ENCODE measurements at places on chromosomes 3 and 15. TPM values are rescaled to one million over a fixed set of nuclear protein-coding genes. Genes with fewer than 3 reads are reported as not detected.

DNA sequence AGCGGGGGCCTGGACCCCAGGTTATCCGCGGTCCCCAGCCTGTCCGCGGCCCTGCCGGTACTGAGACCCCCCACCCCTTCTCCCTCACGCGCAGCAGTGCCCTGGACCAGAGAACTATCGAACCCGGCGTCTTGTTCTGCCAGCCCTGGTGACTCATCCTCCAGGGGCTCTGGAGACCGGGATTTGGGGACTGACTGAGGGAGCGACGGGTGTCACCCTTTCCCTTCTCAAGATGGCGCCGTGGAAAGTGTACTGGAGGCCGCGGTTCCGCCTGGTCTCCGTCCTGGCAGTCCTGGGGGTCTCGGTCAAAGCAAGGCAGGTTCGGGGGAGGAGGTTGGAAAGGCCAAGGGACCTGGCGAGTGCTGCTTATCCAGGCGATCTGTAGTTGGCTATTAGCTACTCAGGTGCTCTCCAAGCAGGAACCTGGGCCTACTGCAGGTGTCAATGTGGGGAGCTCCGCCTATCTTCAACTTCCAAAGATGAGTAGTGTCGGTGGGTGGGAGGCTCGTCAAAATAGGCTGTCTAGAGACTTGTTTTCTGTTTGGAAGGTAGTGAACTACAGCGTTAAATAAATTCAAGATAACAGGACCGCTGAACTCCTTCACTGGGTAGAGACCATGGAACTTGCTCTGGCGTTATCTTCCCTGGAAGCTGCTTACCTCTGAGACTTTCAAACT lies 790 bp downstream of the RAB5A start:
- peak overlapping the region; percentile 91 for H3K4me3 ChIP-seq
- DNase-seq = peak; percentile 76
- peak overlapping the region; percentile 100 for H3K27ac ChIP-seq
- H3K36me3 ChIP-seq = no peaks in the 10 kb centered on the region
- no peaks in the 10 kb centered on the region for H3K27me3 ChIP-seq

- no peaks in the 10 kb centered on the region for H3K27me3 ChIP-seq
- H3K27ac ChIP-seq = no peak overlapping the region
- H3K4me1 ChIP-seq = no peaks in the 10 kb centered on the region
- H3K4me3 ChIP-seq = no peak overlapping the region
These were observed 50.8 kb upstream of the CTNNB1 start for GRCh38 chr3:41148478-41148877.

GRCh38 chr15:81333363-81333762 lies 9.4 kb upstream of the STARD5 start:
- no peak overlapping the region for H3K27ac ChIP-seq
- H3K36me3 ChIP-seq = no peaks in the 10 kb centered on the region
- DNase-seq = no peak
- H3K4me1 ChIP-seq = peaks cover 8% of the 10 kb centered on the region
- no peak overlapping the region for H3K4me3 ChIP-seq

The KNSTRN gene
- total RNA-seq = 5.0 TPM

DNA sequence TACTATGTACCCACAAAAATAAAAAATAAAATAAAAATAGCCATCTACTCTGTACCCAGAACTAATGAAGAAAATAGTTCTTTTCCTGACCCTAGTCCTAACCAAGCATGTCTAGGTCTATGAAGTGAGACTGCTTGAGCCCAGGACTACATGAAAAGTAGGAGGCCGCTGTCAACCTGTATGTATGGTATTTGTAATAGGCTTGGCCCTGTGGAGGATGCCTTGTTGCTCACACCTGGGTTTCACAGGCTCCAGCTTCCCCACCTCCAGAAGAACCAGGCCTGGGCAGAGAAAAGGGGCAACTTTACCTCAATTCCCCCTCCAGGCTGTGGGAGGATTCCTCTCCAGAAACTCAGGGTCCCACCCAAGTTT lies 6.8 kb upstream of the PKM start:
- H3K4me3 ChIP-seq = no peak overlapping the region
- peak overlapping the region; percentile 7 for H3K27ac ChIP-seq
- no peaks in the 10 kb centered on the region for H3K27me3 ChIP-seq
- DNase-seq = no peak

- H3K4me1 ChIP-seq = no peaks in the 10 kb centered on the region
- H3K27ac ChIP-seq = no peak overlapping the region
- no peak overlapping the region for H3K4me3 ChIP-seq
- H3K27me3 ChIP-seq = no peaks in the 10 kb centered on the region
- H3K36me3 ChIP-seq = no peaks in the 10 kb centered on the region
These were observed 57.4 kb downstream of the ABHD5 start for GRCh38 chr3:43748179-43748578.

DNA sequence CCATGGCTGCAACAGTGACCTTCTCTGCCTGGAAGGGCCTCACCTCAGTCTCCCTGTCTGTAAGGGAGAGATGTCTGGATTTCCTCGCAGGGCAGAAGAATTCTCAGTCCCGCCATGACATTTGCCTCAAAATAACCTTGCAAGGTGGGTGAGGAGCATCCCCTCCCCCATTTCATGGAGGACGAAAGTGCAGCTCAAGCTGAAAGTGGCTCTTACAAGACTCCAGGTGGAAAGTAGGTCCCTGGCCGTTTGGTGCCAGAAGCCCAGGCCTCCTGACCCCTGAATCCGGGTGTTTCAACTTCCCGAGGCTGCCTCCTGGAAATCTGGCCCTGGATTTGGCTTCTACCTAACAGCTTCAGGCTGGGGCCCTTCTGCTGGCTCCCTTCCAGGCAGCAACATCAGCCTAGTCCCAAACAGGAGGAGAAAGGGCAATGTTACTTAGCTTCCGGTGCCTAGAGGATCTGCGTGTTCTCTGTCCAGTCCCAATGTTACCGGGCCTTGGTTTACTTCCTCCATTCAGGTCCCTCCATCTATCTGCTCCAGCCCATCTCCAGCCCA lies 769 bp upstream of the CSPG4 start:
- peak; percentile 92 for DNase-seq
- no peaks in the 10 kb centered on the region for H3K4me1 ChIP-seq
- no peaks in the 10 kb centered on the region for H3K27me3 ChIP-seq

DNA sequence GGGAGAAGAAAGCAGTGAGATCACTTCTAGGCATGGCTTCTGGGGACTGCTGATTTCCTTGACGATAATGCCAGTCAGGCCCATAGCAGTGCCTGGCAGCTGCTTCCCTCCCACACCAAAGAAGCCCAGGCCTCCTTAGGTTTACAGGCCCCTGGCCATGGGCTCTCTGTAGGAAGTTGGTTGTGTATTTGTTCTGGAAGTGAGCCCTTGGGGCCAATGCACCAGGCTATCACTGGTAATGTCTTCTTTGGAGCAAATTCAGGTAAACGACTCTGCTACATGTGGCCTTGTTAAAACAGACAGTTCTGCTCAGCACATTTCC lies 89.3 kb downstream of the CCNL1 start:
- no peak overlapping the region for H3K4me3 ChIP-seq
- H3K4me1 ChIP-seq = peaks cover 1% of the 10 kb centered on the region
- H3K36me3 ChIP-seq = no peaks in the 10 kb centered on the region
- no peak for DNase-seq
- no peaks in the 10 kb centered on the region for H3K27me3 ChIP-seq

- H3K4me1 ChIP-seq = peaks cover 10% of the 10 kb centered on the region
- H3K36me3 ChIP-seq = no peaks in the 10 kb centered on the region
- H3K27me3 ChIP-seq = no peaks in the 10 kb centered on the region
- DNase-seq = no peak
- H3K4me3 ChIP-seq = no peak overlapping the region
These were observed 31.6 kb downstream of the ISL2 start for GRCh38 chr15:76368122-76368621.

The LRRC49 gene
- total RNA-seq = 11.1 TPM

The ACSBG1 gene
- total RNA-seq = 2.7 TPM

The SNURF gene
- total RNA-seq = 10.5 TPM

The KBTBD12 gene
- 5.9 TPM for total RNA-seq

GRCh38 chr3:123546133-123546755 lies 38.6 kb downstream of the HACD2 start:
- H3K4me3 ChIP-seq = no peak overlapping the region
- H3K4me1 ChIP-seq = no peaks in the 10 kb centered on the region
- H3K27me3 ChIP-seq = no peaks in the 10 kb centered on the region
- H3K36me3 ChIP-seq = no peaks in the 10 kb centered on the region
- DNase-seq = no peak
- peak overlapping the region; percentile 53 for H3K27ac ChIP-seq

- H3K27me3 ChIP-seq = no peaks in the 10 kb centered on the region
- peaks cover 30% of the 10 kb centered on the region for H3K4me1 ChIP-seq
- H3K27ac ChIP-seq = peak overlapping the region; percentile 84
- H3K36me3 ChIP-seq = no peaks in the 10 kb centered on the region
These were observed 528 bp upstream of the TATDN2 start for GRCh38 chr3:10247679-10248183.

DNA sequence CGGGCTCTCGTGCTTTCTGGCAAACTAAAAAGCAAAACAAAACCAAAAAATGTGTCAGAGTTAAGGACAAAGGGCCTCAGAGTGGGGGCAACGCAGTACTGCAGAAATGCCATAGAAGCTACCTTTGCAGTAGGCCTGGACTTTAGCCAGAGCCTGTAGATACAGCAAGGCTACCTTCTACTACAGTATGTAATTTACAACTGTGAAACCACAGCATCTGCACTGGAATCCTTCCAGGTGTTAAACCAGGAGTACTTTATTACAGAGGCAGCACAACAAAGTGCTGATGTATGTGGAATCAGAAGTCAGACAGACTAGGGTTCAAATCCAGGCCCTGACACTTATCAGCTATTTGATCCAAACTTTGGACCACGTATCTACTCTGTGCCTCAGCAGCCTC lies 34.9 kb downstream of the RUBCN start:
- no peak overlapping the region for H3K27ac ChIP-seq
- no peaks in the 10 kb centered on the region for H3K27me3 ChIP-seq
- no peak overlapping the region for H3K4me3 ChIP-seq
- DNase-seq = no peak

The TGM5 gene
- total RNA-seq = not detected

The KBTBD8 gene
- total RNA-seq = 3.4 TPM

The SYNPR gene
- total RNA-seq = 1.4 TPM

The SLCO3A1 gene
- 5.7 TPM for total RNA-seq

The ANKDD1A gene
- 9.4 TPM for total RNA-seq

- H3K4me1 ChIP-seq = no peaks in the 10 kb centered on the region
- H3K36me3 ChIP-seq = peaks cover 3% of the 10 kb centered on the region
- DNase-seq = no peak
- H3K27me3 ChIP-seq = no peaks in the 10 kb centered on the region
- no peak overlapping the region for H3K27ac ChIP-seq
- H3K4me3 ChIP-seq = no peak overlapping the region
These were observed 9.7 kb downstream of the DBR1 start for GRCh38 chr3:138165061-138165460.

GRCh38 chr3:36135863-36136262 lies 244.4 kb upstream of the STAC start:
- H3K27me3 ChIP-seq = no peaks in the 10 kb centered on the region
- no peaks in the 10 kb centered on the region for H3K4me1 ChIP-seq
- H3K4me3 ChIP-seq = no peak overlapping the region
- DNase-seq = no peak
- no peaks in the 10 kb centered on the region for H3K36me3 ChIP-seq

DNA sequence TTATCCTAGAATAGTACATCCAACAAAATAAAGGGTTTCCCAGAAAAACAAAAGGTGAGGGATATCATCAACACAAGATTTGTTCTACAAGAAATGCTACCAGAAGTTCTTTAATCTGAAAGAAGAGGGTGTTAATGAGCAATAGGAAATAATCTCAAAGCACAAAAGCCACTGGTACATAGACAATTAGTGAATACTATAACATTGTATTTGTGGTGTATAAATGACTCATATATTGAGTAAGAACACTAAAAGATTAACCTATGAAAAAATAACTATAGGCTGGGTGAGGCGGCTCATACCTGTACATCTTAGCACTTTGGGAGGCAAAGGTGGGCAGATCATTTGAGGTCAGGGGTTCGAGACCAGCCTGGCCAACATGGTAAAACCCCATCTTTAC lies 210.2 kb upstream of the SLITRK3 start:
- no peaks in the 10 kb centered on the region for H3K4me1 ChIP-seq
- no peak overlapping the region for H3K4me3 ChIP-seq
- no peaks in the 10 kb centered on the region for H3K36me3 ChIP-seq
- H3K27ac ChIP-seq = no peak overlapping the region
- no peak for DNase-seq
- no peaks in the 10 kb centered on the region for H3K27me3 ChIP-seq

GRCh38 chr3:48135552-48136495 lies 52.4 kb downstream of the CDC25A start:
- no peaks in the 10 kb centered on the region for H3K4me1 ChIP-seq
- no peaks in the 10 kb centered on the region for H3K27me3 ChIP-seq
- no peak for DNase-seq
- no peaks in the 10 kb centered on the region for H3K36me3 ChIP-seq
- no peak overlapping the region for H3K27ac ChIP-seq
- H3K4me3 ChIP-seq = no peak overlapping the region

The ZFAND6 gene
- total RNA-seq = 116 TPM

The CHDH gene
- 1.7 TPM for total RNA-seq

The CTXN2 gene
- not detected for total RNA-seq

- no peak overlapping the region for H3K27ac ChIP-seq
- no peak overlapping the region for H3K4me3 ChIP-seq
- no peaks in the 10 kb centered on the region for H3K4me1 ChIP-seq
- no peaks in the 10 kb centered on the region for H3K36me3 ChIP-seq
- no peak for DNase-seq
- no peaks in the 10 kb centered on the region for H3K27me3 ChIP-seq
These were observed 88.7 kb downstream of the CACNA2D3 start for GRCh38 chr3:54211097-54211496.

GRCh38 chr15:68543165-68544008 lies 35.4 kb upstream of the CORO2B start:
- H3K36me3 ChIP-seq = no peaks in the 10 kb centered on the region
- H3K4me1 ChIP-seq = peaks cover 6% of the 10 kb centered on the region
- no peak for DNase-seq
- H3K27ac ChIP-seq = peak overlapping the region; percentile 32
- H3K4me3 ChIP-seq = no peak overlapping the region

DNA sequence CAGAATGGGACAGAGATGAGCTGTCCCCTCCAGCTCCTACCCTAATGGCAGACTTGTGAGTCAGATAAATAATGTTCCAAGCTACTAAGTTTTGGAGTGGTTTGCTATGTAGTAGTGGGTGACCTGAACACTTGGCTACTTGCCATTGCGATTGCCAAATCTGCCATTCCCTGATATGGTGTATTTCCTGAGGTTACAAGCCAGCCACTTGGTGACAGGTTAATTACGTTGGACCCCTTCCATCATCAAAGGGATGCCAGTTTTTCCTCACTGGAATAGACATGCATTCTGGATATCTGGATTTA lies 33.6 kb downstream of the MORF4L1 start:
- no peaks in the 10 kb centered on the region for H3K27me3 ChIP-seq
- H3K4me1 ChIP-seq = peaks cover 41% of the 10 kb centered on the region
- H3K36me3 ChIP-seq = peaks cover 11% of the 10 kb centered on the region
- no peak overlapping the region for H3K4me3 ChIP-seq

- no peak overlapping the region for H3K27ac ChIP-seq
- H3K36me3 ChIP-seq = no peaks in the 10 kb centered on the region
- H3K4me3 ChIP-seq = no peak overlapping the region
These were observed 22.9 kb downstream of the BTLA start for GRCh38 chr3:112476346-112476745.

The RAB6B gene
- 5.2 TPM for total RNA-seq

The ZNF860 gene
- total RNA-seq = 0.28 TPM

The TMEM158 gene
- 11.8 TPM for total RNA-seq

All from sigmoid colon (tissue), 7 donors.